ENCODE measurements at places on chromosomes 6 and 20.
A peak's percentile ranks its signal among the peaks of the same experiment; 100 is the strongest.

DNA sequence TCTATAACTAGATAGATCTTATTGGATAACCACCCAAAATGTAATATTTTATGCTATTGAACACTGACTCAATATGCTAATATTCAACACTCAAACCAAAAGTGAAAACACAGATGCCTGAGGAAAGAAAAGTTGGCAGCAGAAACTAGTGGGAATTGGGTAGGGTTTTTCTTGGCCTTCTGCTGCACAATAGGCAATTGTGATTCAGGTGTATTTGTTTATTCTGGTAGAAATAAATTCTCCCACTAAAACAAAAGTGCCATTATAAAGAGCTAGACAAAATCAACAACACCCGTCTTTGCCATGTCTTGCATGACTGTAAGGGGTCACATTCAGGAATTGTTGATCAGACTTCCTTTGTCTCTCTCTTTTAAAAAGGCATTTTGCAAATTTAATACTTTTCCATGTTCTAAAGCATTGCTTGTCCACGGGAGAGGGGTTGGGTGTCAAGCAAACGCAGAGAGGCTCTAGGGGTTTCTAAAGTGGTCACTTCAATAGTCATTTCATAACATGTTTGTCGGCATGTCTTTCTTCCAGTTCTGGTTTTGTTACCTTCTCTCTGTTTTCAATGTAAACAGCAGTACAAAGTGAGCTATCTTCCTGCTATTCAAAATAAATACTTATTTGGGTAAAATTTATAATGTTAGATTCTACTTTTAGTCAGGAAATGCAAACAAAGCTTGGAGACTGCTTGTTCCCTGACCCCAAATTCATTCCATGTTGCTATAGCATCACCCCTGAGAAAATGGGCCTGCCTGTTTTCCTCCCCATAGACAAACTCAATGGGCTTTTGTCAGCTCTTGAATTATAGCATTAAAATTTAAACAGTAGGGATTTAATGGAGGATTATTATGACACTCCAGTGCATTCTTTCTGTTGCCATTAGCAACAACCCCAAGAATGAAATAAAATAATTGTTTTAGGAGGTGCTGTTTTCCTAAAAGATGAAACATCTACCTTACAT lies 217.0 kb upstream of the CCN2 start:
- no peak for DNase-seq

GRCh38 chr20:46349035-46349741 lies 40.9 kb upstream of the CDH22 start:
- DNase-seq = peak; percentile 61

GRCh38 chr6:33147807-33148666 lies 44.2 kb downstream of the COL11A2 start:
- no peak for DNase-seq

GRCh38 chr6:121608270-121608669 lies 172.8 kb downstream of the GJA1 start:
- no peak for DNase-seq

GRCh38 chr6:40308533-40309306 lies 278.4 kb downstream of the LRFN2 start:
- DNase-seq = peak; percentile 67

GRCh38 chr6:110048221-110048875 lies 70.2 kb downstream of the GPR6 start:
- DNase-seq = no peak

- DNase-seq = no peak
These were observed 177.4 kb upstream of the PLN start for GRCh38 chr6:118370722-118371121.

DNA sequence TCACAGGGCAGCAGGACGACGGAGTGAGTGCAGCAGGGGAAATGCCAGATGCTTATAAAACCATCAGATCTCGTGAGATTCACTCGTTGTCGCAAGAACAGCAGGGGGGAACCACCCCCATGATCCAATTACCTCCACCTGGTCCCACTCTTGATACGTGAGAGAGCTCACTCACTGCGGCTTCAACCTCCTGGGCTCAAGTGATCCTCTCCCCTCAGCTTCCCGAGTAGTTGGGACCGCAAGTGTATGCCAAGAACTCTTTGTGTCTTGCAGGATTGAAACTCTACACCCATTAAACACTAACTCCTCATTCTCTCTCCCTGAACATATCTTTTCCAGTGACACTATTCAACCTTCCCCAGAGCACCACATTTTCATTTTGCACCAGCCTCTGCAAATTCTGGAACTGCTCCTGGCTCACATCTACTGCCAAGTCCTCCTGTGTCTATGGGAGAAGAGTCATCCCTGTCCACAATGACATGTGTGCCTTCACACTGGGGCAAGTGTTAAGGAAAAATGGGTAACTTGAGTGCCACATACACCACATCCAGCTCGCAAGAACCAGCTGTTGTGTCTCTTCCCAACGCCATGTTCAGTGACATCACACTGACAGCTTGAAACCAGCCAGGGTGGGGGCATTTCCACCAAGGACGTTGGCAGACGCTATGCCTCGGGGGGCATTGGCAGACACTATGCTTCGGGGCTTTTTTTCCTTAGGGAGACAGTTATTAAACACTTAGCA lies 14.7 kb upstream of the TAF4 start:
- no peak for DNase-seq

- DNase-seq = no peak
These were observed 42.3 kb upstream of the OCSTAMP start for GRCh38 chr20:46592580-46593362.

DNA sequence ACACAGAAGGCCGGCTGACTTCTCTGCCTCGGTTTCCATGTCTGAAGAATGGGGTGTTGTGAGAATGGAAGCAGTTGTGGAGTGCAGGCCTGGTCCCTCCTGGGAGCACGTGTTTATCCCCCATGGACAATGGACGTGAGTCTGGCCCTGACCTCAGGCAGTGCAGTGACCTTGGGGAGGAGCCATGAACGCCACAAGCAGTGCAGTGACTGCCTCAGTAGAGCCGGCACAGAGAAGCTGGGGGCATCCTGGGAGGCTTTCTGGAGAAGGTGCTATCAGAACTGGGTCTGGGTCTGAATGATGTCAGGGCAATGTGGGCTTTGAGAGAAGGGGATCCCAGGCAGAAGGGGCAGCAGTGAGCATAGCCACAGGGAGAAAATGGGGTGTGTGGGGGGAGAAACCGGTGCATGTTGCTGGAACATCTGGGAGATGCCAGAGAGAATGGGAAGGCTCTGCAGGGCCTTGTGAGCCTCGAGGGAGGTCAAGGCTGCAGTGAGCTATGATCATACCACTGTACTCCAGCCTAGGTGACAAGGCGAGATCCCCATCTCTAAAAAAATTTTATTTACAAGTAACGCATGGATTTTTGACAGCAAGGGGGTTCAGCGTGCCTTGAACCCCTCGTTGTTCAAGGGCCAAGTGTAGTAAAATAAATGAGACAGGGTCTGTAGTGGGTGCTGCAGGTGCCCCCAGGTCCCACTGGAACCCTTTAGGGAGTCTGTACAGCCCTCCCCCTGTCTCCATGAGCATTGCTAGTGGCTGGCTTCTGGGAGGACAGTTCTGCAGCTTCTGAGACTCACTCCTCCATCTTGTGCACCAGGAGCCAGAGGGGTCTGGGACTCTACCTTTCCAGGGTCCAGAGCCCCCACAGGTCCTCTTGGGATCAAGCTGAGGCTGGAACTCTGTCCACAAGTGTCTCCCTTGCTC lies 27.0 kb upstream of the ZBP1 start:
- DNase-seq = no peak

- no peak for DNase-seq
These were observed 125.7 kb upstream of the SSTR4 start for GRCh38 chr20:22909436-22909835.

DNA sequence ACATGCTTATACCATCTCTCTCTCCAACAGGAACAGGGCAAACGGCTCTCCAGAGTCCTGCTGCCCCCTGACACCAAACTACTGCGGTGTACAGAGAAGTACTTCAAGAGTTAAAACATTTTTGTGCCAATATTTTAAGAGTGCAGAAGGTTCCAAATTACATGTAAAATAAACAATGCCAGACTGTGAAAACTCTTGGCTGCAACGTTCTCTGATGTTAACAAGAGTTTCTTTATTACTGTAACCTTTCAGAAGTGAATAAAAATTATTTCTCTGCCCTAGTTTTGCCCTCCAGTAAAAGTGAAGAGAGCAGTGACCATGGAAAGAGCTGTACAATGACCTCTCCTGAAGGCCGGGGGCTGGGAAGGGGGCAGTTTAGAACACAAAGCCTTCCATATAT lies 41.4 kb upstream of the FAM83C start:
- no peak for DNase-seq

DNA sequence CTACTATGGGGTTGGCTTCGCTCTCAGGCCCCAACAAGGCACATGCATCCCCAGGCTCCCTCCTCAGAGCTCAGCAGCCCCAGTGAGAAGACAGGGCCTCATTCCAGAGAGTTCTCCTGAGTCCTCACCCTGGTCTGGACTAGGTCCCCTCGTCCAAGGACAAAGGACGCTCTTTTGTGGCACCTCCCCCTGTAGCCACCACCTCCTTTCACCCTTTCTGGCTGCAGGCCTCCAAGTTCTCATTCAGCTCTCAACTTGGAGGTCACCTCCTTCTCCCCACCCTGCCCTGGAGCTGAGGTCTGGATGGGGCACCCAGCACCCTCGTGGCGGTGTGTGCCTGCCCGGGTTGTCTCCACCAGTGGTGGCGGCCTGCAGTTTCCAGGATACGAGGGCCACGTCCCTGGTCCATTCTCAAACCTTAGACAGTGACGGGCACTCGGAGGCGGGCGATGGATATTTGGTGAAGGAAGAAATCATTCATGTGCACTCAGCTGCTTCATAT lies 2.5 kb downstream of the UNC93A start:
- DNase-seq = no peak

DNA sequence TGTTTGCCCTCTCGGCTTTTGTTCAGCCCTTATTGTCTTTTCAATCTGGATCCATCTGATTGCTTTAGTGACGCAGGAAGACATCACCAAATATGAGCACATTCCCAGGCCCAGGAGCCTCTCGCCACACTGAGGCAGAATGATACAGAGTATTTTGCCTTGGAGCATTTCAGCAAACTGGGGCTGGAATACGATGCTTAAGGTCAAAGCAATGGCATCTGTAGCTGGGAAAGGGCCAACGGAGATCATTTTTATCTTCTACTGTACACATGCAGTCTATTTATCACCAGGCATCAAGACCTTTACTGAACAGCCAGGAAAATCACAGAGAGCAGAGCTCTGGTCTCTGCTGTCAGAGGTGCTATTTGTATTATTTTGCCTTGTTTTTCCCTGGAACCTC lies 655.3 kb downstream of the RNF144B start:
- no peak for DNase-seq

DNA sequence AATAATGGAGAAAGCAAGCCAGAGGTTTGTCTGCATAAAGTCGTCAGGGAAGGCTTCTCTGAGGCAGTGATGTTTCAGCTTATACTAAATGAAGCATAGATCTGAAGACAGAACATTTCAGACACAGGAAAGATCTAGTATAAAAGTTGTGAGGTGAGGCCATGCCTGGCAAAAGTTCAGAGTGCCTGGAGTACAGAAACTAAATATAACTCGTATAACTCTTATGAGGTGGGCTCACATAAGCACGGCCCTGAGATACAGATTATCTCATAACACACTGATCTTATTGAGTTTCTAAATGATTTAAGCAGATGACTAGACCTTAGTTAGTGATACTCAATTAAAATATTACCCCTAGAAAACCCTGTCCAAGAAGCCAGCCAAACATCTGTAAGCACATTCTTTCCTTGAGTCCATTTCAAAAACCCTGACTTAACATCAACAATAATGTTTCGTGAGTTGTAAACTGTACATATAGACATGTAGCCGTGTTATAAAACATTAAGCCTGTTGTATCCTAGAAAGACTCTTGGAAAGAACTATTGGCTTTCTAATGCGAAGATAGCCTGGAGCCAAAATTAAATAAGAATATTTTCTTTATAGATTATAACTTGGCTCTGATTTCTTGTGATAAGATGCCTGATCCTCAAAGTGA lies 667.6 kb downstream of the TENT5A start:
- no peak for DNase-seq

GRCh38 chr6:156954191-156954590 lies 177.0 kb downstream of the ARID1B start:
- DNase-seq = no peak

GRCh38 chr6:52512199-52512598 lies 64.7 kb downstream of the TRAM2 start:
- no peak for DNase-seq

DNA sequence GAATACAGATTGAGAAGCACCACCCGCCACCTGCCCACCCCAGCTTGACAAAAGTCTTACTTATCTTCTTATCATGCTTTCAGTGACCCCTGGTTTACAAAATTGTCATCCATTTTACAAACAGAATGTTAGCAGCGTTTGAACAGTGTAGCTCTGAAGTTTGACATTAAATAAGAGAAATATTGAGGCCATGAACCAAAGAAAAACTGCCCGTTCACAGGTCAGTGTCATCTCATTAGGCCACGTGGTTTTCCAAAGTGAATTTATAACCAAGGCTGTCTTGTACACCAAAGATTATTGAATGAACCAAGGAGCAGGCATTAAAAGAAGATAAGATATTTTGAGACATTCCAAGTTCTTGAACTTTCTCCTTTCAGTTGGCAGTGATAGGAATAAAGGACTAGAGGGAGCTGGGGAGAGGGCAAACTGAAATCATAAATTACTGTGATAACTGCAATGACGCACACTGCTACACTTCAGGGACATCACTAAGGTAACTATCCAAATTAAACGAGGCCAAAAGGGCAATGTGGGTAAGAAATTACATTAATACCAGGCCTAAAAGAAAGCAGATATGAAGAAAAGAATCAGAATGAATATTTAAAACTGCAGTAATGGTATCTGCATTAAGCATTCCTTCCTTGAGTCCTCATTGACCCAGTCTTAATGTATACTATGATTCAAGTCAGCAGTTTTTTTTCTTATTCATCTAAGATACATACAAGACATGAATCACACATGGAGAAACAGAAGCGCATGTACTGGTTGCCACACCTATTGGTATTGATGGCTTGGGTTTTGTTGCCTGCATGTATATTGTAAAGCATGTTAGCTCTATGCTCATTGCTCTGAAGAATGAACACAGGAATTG lies 159.8 kb upstream of the ARG1 start:
- no peak for DNase-seq

DNA sequence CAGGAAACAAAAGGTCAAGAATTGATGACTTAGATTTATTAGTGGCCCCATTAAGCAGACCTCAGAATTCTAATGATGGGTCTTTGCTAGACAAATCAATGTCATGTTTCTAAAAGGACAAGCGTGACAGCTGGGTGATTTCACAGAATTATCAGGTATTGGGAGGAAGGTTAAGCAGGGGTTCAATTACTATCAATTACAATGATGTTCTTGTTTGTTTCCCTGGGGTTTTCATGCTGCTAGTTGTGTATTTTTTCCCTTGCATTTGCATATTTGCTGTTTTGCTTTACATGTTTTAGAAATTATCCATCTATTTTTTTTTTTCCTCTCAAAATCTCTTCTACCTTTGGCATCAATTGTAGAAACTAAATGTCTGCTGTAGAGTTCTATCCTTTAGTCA lies 27.9 kb downstream of the GNAS start:
- DNase-seq = no peak

DNA sequence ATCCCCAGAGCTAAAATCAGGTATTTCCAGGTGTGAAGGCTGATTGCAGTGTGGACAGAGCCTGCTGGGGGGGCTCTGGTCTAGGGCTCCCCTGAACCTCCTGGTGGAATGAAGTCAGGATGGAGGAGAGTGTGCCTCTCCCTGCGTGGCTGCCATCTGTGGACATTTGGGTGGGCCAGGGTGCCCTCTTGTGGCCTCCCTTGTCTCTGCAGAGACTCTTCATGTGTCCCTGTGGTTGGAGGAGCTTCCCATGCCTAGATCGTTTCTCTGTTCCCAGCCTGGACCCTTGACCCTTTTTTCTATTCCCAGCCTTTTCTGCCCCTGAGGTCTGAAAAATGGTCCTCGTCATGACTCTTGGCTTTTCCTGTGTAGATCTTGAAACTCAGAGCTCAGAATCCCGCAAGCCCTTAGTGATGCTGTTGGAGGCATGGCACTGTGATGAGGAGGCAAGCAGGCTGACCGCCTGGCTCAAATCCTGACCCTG lies 9.9 kb upstream of the PSMF1 start:
- peak; percentile 56 for DNase-seq

Measured in activated CD4-positive, alpha-beta T cell treated with anti-CD3 and anti-CD28 coated beads, Interleukin-2, amount 10 ng/mL, durations not matched to agents 7 days and 5 days (primary cell).